ENCODE measurements at places on chromosomes 7 and 10.

GRCh38 chr7:80225361-80225760 lies 90.7 kb downstream of the GNAI1 start:
- DNase-seq, result no peak

DNA sequence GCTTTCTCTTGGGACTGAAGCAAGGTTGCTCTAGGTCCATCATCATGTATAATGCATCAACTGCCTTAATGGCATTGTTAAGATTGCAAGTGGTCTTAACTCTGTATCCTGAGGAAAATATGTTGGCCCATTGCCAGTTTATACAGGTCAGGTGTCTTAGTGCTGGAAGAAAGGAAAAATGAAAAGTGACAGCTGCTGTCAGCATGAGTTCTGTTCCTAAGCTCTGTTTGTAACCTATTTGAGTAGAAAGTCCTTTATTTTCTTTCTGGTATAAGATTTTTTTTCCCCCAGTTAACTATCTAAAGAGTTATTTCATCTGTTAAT lies 127.2 kb downstream of the SRI start:
- DNase-seq, result no peak

DNA sequence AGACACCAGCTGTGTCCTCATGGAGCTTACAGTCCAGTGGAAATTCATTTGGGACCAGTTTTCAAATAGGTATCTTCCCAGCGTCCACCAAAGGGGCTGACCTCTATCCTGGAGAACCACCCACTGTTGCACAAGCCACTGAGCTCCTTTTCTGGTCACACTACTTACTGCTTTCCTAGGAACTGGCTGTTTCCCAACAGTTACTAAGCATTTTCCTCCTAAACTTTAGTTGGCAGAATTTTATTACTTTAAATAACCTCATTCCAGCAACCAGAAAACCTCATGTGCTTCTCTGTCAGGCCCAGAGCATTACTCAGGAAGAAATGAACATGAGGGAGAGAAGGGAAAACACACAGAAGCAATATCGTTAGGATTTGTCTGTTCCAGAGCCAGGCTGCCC lies 183.1 kb downstream of the GPAM start:
- no peak for DNase-seq

- no peak for DNase-seq
These were observed 1.6 kb downstream of the NPSR1 start for GRCh38 chr7:34659472-34660075.

GRCh38 chr7:76037310-76037709 lies 10.5 kb downstream of the STYXL1 start:
- no peak for DNase-seq

DNA sequence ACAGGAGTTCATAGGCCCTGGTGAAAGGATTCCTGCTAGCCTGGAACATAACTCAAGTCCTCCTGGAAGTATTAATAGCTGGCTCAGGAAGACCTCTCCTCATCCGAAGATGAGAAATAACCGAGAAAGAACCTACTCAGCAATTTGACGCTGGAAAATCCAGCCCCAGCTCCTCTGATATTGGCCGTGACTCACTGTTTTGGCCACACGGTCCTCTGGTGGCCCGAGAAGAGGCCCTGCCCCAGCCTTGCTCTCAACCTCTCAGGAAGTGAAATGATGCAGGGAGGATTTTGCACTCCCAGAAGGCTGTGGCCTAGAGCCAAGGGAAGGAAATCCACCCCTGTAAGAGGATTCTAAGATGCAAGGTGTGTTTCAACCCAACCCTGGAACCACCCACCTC lies 121.6 kb downstream of the MTPAP start:
- no peak for DNase-seq

DNA sequence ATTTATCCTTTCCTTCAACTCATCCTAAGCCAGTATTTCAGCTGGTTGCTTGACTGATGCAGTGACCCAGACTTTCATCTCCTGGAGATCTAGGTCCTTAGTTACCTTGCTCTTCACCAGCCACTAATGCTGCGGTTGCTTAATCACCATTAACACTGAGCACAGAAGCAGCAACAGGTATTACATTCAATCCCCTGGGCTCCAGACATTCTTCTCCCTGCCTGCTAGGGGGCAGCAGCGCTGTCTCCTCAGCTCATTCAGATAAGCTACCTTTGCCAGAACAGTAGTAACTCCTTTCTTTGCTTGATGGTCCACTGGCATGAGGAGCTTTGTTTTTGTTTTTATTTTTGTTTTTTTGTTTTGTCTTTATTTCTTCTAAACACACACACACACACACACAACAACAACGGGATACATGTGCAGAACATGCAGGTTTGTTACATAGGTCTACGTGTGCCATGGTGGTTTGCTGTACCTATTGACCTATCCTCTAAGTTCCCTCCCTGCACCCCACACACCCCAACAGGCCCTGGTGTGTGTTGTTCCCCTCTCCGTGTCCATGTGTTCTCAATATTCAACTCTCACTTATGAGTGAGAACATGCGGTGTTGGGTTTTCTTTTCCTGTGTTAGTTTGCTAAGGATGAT lies 1043.2 kb upstream of the C7orf33 start:
- peak; percentile 2 for DNase-seq

- DNase-seq, result no peak
These were observed 167.4 kb upstream of the SH2B2 start for GRCh38 chr7:102119213-102119651.

DNA sequence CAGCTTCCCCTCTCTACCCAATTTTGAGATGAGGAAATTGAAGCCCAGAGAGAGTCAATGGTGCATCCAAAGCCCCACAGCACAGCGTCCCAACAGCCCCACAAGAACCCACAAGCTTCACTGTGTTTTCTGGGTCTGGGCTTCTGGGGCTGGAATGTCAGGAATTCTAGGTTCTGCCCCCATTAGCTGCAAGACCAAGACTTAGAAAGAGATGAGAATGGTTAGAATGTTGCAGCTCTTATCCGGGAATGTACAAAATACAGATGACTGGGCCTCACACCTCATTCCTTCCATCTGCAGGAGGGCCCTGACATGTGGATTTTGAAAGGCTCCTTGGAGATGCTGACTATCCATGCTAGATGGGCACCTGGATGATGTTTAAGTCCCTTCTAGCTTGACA lies 6.0 kb upstream of the SGPL1 start:
- DNase-seq, result no peak

GRCh38 chr7:50822110-50822509 lies 39.4 kb upstream of the GRB10 start:
- no peak for DNase-seq

GRCh38 chr10:6542999-6543430 lies 37.1 kb downstream of the PRKCQ start:
- DNase-seq, result no peak

- DNase-seq, result no peak
These were observed 106.2 kb downstream of the KAT6B start for GRCh38 chr10:74932648-74933047.

DNA sequence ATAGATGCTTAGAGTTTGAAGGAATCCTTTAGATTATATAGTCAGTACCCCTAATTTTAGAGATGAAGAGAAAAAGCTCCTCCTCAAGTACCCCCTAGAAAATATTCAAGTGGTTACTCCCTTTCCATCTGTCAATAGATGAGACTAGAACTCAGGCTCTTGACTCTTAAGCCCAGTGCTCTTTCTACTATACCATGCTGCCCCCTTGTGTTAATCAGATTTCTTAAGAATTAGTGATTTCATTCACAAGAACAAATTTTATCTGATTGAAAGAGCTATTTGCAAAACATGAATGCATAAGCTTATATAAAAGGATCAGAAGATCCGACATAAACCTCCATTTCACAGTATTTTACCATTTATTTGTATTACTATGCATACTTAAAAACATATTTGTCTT lies 179.3 kb downstream of the TFEC start:
- DNase-seq, result peak; percentile 30

DNA sequence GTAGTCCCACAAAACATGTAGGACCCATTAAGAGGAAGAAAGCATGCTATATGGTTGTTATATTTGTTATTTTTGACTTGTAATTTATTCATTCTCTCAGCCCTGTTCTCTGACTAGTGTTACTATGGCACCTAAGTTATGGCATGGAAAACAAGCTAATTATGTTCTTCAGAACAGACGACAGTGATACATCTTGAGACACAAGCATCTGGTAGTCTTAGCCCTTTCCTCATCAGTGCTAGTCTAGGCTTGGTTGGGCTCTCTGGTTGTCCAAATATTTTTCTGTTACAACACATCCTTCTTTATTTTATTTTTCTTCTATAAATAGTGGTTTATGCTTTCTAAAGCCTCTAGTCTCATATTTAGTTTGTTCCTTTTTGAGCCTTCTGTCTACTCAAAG lies 308.3 kb upstream of the KAT6B start:
- DNase-seq, result peak; percentile 36

- no peak for DNase-seq
These were observed 70.9 kb downstream of the WIPF3 start for GRCh38 chr7:29877196-29877595.

DNA sequence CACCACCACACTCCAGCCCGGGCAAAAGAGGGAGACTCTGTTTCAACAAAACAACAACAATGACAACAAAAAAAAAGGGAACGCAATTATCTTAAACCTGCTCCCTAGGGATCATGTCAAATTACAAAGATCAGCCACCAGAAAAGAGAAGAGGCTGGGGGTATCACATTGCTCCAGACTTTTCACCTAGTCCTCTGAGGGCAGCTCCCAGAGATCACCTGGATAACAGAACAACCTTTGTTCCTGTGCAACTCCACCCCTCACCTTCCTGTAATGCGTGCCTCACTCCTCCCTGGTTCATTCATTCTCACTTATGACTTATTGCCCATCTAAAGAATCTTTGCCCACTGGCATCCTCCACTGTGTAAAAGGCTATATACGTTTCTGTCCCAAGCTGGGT lies 31.8 kb downstream of the SVOPL start:
- DNase-seq, result no peak

- DNase-seq, result no peak
These were observed 20.6 kb downstream of the VTI1A start for GRCh38 chr10:112467541-112468075.

- no peak for DNase-seq
These were observed 7.6 kb downstream of the CYCS start for GRCh38 chr7:25117226-25118047.

DNA sequence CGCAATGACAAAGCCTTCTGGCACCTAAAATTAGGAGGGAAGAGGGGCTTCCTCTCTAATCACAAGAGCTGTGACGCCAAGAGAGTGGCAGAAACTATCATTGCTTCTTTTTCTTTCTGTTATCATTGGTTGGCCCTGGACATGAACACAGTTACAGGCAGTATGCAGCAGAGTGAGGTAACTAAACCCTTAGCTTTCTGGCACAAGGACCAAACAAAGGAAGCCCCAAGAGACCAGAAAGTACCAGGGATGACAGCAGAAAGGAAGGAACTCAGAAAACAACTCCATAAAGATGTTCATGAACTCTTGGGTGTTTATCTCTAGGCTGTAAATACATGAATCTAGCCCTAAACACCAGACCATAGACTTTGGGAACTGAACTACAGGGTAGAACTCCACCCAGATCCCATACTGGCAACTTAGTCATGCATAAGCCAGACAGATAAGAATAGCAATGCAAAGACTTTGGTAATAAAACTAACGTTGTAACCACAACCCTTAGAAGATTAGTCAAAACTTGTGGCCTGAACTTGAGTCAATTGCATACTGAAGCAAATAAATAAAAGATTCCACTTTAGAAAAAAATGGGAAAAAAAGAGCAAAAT lies 195.7 kb upstream of the PTN start:
- DNase-seq, result peak; percentile 76

DNA sequence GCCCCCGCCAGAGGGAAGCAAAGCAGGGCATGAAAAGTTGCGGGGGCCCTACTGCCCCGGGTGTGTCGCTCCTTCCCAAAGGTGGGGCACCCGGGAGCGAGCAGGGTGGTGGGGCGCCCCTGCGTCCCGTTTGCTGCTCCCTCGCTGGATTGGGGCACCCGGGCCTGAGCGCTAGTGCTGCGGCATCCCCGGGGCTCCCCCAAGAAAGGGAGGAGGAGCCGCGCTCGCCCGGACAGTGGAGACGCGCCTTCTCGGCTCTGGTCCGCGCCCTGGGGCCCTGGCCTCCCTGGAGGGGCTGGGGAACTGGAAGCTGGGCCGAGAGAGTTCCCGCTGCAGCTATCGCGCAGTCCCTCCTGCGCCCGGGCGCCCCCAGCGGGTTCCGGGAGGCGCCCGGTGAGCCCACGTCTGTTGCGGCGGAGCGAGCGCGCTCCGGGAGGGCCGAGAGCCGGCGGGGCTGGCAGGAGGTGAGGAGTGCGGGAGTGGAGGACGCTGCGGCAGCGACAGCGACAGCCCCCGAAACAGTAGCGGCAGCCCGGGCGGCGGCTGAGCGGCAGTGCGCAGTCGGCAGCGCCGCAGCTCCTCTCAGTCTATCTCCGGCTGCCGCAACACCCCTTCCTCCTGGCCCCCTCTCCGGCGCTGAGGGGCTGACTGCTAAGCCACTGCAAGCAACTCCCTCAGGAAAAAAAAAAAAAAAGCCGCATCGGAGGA lies 504 bp upstream of the BMPER start:
- DNase-seq, result peak; percentile 37

DNA sequence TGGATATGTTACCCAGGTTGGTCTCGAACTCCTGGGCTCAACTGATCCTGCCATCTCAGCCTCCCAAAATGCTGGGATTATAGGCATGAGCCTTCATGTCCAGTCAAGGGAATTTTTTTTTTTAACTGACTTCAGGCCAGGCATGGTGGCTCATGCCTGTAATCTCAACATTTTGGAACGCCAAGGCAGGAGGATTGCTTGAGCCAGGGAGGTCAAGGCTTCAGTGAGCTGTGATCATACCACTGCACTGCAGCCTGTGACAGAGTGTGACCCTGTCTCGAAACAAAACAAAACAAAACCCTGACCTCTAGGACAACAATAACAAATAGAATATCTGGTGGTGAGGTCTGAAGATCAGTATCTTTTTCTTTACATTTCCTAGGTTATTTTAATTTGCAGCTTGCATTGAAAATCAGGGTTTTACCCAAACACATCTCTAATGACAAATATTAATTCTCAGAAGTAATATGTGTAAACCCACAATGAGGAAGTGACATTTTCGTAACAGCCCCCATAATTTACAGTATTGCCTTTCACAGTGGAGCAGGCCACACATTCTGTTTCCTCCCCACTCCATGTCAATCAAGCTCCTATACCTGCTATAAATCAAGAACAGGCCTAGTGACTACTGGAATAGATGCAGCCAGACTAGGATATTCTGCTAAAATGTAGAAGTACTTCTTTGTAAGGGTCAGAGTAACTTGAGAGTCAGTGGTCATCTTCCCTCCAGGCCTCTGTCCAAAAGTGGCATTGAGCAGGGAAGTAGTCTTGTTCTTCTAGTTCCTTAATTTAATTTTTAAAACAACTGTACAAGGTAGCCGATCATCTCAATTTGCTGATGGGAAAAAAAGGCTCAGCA lies 43.3 kb upstream of the ECHDC3 start:
- no peak for DNase-seq

- peak; percentile 42 for DNase-seq
These were observed 27.4 kb upstream of the NFKB2 start for GRCh38 chr10:102368077-102368476.
